CD4-positive, alpha-beta T cell treated with Interferon gamma for 1 hour (primary cell): ENCODE measurements at places on chromosomes 13 and 19.

DNA sequence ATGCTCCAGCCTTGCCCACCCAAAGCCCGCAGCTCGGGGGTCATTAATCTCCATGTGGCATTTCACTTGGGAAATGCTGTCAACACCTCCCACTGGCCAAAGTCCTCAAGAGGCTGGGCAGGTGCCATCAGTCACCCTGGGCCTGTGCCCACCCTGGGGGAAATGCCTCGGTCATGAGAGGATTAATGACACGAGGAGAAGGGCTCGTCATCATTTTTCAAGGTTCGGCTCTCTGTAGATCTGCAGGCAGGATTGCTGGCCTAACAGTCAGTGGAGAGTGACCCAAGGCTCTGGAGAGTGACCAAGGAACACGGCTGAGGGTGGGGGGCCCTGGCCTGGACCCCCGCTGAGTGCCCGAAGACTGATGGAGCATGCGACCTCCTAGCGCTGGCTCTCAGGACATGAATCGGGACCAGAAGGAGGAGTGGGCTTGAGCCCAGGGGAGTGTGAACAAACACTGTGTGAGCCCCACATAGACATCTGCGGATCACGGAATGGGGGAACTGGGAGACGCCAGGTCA is 15.2 kb upstream of the KCTD15 start:
- DNase-seq, result no peak

DNA sequence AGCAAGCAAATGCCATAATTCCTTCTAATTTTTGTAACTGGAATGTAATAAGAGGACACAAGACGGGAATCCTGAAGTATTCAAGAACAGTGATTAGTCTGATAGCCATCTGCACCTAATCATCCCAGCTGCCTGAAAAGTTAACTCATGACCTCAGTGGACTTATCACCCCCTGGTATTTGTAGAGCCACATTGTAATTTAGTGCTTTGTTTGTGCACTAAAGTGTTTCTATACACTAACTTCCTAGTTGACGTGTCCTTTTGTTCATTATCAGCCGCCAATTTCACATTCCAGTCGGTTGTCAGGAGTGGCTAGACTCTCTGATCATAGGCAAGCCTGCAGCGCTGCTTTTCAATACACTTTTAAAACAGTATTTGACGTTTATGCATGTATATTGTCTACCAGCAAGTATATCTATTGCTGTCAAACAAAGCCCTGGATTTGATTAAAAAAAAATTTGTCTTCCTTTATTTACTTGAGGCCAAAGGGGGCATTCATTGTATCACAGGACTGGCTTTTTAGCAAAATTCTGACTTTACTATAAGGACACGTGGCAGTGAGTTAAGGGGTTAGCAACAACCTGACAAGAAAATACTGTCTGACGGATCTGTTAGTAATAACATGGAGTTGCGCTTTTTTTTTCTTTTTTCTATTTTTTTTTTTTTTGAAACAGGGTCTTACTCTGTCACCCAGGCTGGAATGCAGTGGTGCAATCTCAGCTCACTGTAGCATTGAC is 10.4 kb upstream of the SOX21 start:
- DNase-seq, result no peak

- DNase-seq, result no peak
Measured at GRCh38 chr19:53394522-53394973, 401 bp upstream of the ZNF765 start.

- DNase-seq, result no peak
Measured at GRCh38 chr19:35140207-35140961, 1.8 kb downstream of the FXYD1 start.

GRCh38 chr13:29498426-29499040 is 97.0 kb downstream of the SLC7A1 start:
- DNase-seq, result no peak

DNA sequence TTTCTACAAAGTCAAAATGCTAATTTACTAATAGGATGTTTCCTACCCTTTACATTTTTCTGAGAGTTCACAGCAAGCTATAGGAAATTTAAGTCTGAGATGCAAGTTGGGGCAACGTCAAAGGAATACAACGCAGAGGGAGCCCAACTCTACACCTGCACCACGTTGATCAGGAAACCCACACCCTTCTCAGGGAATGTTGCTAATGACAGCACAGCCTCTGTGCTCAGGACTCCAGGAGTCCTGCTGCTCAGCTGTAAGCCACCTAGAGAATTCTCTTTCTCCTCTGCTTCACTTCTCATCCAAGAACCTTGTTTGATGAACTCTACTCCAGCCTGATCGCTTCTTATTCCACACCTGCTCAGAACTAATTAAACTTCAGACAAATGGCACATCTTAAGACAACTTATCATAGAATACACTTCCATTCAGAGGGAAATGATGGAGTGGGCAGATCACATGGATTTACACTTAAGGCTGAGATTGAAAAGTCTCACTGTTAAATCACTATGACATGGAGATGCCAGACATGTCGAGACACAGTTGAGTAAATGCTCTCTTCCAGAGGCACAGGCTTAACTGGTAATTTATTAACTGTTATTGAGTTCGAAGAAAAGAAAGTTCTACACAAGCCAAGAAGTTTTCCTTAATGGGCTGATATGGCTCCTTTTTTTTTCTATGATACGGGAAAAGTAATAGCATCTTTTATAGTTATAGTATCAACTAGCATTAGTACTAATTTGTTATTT is 811.6 kb upstream of the ARGLU1 start:
- DNase-seq, result no peak

- DNase-seq, result no peak
Measured at GRCh38 chr13:30545320-30545719, 72.4 kb upstream of the USPL1 start.

DNA sequence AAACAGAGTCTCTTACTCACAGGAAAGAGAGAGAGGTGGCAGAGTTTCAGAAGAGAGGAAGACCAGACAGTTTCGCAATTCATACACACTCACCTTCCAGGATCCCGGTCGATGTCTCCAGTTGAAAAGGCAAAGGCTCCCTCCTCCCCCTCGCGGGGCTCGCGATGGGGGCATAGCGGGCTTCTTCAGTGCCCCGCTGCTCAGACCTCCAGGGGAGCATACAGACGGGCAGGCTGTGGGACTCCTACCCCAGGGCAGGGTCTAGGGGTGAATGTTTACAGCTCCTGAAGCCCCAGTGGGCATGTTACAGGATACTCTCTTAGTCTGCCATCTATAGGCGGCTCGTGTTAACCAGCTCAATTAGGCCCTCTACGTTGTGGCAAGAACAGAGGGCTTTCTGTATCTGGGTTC is 139.2 kb downstream of the SLITRK5 start:
- no peak for DNase-seq

DNA sequence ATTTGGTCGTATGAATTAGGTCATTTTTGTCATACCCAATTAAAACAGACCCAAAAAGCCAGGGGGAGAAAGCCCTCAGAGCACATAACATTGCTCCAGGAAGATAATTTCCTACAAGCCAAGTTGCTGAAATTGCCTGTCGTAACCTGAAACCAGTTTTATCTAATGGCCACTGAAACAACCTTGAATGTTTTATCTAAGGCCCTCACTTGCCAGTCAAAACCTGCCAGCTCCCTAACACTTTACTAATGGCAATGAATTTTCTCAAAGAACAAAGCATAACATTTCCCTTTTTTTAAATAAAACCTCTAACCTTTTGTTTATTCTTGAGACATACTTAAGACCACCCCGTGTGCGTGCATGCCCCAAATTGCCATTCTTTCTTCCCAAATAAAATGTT is 496.2 kb upstream of the KLHL1 start:
- no peak for DNase-seq

- no peak for DNase-seq
Measured at GRCh38 chr13:98768522-98768921, 16.1 kb upstream of the SLC15A1 start.

- DNase-seq, result no peak
Measured at GRCh38 chr19:28980236-28980868, 232.6 kb downstream of the UQCRFS1 start.

DNA sequence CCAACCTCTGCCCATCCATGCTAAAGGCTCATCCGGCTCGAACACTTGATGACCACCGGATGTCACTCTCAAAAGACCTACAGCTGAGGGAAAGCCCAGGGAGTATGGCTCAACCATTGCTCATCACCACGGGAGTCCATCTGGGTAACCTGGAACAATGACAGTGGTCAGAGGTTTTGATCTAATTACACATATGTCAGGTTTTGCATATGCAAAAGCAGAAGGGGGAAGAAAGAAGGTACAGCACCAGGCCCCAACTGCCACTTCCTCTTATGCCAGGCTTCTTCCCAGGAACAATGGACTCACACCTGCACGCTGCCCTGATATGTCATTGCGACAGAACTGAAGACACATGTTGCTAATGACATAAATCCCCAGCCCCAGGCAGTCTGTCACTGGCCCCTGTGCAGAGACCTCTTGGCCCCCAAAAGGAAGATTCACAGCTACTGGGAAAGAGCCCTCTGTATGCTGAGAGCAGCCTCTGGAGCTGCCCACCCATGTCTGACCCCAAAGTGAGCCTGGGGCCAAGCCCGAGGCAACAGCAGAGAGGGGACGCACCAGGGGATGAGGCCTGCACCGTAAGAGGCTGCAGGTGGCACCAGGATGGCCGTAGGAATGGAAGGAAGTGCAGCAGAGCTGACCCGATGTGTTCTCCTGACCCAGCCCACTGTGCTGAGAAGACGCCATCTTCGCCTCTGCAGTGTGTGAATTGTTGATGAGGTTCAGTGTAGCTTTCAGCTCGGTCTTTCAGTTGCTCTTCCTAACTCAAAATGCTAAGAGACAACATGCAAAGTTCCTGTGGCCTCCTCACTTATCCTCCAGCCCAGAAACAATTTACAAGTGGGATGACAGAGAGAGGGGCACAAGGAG is 26.3 kb downstream of the EPS15L1 start:
- peak; percentile 63 for DNase-seq
